ENCODE measurements at places on chromosomes 16 and 17.

DNA sequence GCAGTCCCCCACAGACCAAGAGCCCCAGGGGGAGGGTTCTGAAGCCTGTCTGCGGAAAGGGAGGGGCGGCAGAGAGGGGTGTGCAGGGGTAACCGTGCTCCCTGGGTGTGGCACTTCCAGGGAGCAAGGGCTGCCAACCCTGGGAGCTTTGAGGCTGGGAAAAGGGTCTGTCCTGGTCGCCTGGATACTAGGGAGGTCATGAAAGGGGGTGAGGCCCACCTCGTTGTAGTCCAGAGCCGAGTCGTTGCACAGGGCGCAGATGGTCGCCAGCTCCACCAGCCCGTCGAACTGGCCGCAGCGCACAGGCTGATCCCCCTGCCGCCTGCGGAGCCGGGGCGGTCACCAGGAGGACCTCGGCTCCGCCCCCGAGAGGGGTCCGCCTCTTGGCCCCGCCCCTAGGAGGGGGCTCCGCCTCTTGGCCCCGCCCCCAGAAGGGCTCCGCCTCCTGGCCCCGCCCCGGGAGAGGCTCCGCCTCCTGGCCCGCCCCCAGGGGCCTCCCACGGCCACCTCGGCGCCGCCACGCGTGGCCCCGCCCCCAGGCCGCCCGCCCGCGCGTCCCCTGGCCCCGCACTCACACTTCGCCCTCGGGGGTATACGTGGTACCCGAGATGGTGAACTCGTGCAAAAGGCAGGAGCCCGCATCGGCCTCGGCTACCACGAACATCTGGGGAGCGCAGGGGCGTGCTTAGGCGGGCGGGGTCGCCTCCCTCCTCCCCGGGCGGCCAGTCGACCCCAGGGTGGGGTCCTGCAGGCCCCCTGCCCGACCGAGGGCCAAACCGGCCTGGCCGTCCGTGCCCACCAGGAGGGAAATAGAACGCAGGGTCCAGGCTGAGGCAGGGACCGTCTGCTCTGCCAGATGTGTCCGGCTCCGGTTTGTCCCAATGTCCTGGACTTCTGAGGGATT lies 19.5 kb downstream of the ATP2A3 start:
- DNase-seq = peak; percentile 23

- no peak for DNase-seq
Observed at GRCh38 chr16:30063278-30063892, 2.2 kb upstream of the ALDOA start.

DNA sequence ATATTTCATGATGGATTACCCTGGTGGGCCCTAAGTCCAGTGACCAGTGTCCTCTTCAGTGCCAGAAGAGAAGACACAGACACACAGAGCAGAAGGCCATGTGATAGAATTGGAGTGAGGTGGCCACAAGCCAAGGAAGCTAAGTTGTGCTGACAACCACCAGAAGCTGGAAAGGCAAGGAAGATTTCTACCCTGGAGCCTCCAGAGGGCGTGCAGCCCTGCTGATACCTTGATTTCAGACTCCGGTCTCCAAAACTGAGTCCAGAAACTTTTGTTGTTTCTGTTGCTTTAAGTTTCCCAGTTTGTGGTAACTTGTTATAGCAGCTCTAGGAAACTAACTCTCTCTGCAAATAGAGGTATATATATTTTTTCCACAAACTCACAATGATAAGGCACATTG lies 396.6 kb upstream of the ASIC2 start:
- DNase-seq = no peak

- peak; percentile 12 for DNase-seq
Observed at GRCh38 chr17:57724026-57724728, 20.9 kb downstream of the CCDC182 start.

DNA sequence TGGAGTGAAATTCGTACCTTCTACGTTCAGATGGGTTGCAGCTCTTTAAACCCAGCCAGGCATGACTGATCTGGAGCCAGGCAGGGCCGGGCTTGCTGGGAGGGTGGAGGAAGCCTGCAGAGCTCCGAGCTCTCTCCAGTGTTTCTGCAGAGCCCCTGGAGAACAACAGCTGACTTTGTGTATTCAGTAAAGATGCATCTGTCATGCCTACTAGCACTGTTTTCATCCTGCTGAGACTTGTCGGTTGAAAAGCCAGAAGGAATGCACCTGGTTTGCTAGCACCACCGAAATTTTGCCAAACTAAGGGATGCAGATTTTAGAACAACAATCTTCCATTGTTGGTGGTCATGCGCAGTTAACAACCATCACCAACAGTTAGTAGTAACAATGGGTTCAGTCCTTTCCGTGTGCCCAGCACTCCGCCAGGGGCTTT lies 22.4 kb upstream of the SCNN1B start:
- DNase-seq = no peak

- DNase-seq = no peak
Observed at GRCh38 chr17:35256629-35257028, 13.8 kb downstream of the SLFN5 start.

GRCh38 chr17:17362540-17362930 lies 59.4 kb downstream of the NT5M start:
- no peak for DNase-seq

DNA sequence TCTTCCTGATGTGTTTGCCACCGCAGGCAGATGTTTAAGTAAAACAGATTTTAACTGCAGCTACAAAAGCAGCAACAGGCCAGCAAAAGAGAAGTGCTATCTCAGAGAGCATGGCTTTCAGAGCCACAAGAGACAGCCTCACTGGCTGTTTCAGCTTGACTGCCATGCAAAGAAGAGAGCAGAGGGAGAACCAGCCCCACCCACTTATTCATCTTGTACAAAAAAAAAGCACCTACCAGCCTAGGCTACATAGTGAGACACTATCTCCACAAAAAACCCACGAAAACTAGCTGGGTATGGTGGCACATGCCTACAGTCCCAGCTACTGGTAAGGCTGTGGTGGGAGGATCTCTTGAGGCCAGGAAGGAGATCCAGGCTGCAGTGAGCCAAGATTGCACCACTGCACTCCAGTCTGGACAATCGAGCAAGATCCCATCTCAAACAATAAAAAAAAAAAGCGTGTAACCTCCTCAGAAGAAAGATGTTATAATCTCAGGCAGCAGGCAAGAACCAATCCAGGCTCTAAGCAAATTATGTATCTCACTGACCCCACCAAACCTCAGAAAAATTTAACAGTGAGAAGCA lies 30.0 kb downstream of the STH start:
- DNase-seq = no peak

DNA sequence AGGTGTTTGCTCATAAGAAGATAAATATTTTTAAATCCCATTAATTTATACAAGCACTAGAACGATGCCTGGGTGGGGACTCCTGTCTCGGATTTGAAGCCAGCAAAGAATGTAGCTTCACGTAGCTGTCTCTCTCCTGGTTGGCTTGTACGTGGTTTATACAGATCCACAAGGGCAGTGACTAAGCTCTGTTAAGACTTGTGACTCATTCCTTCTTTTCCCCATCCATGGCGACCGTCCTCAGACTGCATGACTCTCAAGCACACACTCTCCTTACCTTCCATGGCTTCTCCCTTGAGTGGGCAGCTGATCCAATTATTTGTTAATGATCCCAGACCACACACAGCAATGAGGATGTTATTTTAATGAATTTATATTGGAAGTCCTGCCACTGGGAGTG lies 679.7 kb upstream of the SOX9 start:
- no peak for DNase-seq

DNA sequence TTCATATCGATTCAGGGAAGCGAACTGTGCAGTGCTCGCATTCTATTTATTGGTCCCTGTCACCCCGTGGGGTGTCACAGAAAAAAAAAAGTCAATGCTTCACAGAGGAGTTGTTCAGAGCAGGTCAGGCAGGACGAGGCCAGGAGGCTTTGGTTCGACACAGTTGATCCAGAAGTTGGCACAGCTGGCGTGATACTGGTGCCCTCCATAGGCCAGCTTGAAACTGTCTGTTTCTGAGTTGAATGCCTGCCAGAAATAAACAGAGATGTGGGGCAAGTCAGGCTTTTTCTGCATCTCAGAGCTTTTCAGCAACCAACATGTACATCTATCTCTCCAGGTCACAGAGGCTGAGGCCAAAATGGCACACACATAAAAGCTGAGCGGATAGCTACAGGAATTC lies 29.1 kb downstream of the DUSP14 start:
- no peak for DNase-seq

GRCh38 chr17:62110923-62111484 lies 45.9 kb upstream of the MED13 start:
- DNase-seq = no peak

DNA sequence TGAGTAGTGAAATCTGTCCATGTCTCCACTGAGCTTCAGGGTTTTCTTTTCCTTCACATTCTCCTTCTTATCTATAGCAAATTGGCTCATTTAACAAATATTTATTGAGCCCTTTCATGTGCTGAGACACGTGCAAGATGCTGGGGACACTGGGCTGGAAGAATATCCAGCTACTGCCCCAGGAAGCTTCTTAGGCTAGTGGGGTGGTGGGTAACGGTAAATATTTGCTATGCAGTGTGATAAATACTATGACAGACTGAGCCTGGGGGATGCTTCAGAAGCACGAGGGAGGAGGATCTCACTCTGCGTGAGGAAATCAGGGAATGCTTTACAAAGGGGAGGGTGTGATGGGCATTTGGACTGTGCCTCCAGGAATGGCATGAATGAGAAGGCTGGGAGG lies 524.1 kb downstream of the GRIN2A start:
- no peak for DNase-seq

DNA sequence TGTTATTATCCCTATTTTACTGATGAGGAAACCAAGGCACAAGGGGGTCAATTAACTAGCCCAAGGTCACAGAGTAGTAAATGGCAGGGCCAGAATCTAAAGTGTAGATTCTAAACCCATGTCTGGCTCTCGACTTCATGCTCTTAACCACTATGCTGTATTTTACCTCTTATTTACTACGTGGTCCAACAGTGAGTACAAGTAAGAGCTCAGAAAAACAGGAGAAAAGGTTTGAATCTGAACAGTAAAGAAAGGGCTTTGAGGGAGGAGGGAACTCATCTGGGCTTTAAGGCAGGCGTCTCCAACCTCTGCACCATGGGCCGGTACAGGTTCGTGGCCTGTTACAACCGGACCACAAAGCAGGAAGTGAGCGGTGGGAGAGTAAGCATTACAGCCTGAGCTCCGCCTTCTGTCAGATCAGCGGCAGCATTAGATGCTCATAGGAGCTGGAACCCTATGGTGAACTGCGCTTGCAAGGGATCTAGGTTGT lies 62.9 kb downstream of the SMURF2 start:
- peak; percentile 35 for DNase-seq

- DNase-seq = peak; percentile 83
Observed at GRCh38 chr17:68346448-68346847, 55.2 kb downstream of the ARSG start.

DNA sequence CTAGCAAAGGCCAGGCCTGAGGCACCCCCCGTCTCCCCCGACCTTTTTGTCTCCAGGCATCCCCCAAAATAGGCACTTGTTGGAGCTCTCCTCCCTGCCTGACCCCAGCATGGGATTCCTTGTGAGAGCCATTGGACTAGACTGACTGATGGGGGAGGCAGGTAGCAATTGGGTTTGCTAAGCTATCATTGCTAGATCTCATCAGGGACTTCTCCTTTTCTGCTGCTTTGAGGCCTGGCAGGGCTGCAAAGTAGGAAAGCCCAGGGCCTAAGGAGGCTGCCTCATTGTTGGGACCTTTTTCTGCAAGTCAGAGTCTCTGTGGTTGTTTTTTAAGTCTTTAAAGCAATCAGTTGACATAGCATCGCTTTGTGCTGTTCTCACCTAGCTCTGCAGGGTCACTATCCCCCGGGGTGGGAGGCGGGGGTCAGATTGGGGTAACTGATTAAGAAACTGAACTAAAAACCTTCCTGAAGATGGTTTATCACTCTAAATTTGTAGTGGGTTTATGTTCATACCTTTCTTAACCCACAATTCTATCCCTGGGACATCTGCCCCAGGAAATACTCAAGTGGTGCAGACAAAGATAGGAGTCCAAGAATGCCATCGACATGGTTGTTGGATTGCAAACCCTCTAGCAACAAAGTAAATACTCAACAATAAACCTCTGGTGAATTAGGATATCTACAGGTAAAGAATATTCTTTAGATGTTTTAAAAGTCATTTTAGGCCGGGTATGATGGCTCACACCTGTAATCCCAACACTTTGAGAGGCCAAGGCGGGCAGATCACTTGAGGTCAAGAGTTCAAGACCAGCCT lies 28.0 kb downstream of the LLGL2 start:
- no peak for DNase-seq

- DNase-seq = no peak
Observed at GRCh38 chr17:71052971-71053370, 883.6 kb downstream of the KCNJ2 start.

DNA sequence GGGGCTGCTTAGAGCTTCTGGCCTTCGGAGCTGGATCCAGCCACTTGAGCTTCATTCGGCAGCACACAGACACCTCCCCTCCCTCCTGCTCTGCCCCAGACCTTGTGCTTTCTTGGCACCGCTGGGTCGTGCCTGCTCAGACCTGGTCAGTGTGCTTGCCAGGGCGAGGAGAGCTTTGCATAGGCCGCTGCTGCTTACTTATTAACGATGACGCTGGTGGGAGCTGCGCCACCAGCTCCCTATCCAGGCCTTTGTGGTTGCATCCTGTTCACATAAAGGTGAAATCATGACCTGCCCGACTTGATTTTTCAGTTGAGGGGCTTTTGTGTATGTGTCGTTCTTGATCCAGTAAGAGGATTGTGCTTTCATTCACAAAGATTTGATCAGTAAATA lies 101.1 kb downstream of the MSI2 start:
- DNase-seq = no peak

GRCh38 chr16:1947369-1947670 lies 4.3 kb upstream of the MSRB1 start:
- DNase-seq = no peak

DNA sequence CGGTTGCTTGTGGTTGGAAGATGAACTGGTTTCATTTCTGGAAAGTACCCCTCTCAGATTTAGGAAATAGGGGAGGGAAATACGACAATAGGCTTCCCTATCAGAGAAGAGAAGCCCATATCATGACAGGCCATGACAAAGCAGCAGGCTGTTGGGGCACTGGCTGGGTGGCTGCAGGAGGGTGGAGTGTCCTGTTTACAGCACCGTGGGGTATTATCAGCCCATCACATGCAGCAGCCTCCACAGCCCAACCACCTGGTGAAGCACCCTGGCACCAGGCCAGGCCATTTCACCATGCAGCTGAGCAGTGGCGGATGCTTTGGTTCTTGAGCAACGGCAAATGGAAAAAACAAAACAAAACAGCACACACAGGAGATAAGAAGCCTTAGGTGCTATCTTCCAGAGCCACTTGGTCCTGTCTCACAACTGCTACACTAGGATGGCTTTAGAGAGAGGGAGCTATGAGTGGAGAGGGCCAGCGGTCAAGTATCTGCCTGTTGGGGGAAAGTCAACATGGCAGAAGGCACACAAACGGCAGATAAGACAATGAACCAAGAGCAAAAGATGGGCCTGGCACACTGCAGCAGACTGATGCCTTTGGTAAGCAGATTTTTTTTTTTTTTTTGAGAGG lies 24.2 kb downstream of the FAM117A start:
- DNase-seq = peak; percentile 89
